ENCODE measurements at places on chromosomes 12 and 14. TPM values are rescaled to one million over a fixed set of nuclear protein-coding genes. Genes with fewer than 3 reads are reported as not detected.

Gene ARHGAP9
- 0.18 TPM for total RNA-seq

Gene DPPA3
- not detected for total RNA-seq

Gene SYNDIG1L
- not detected for total RNA-seq

Gene MORN3
- total RNA-seq = under 0.01 TPM

Gene KRT75
- total RNA-seq = not detected

Gene ARID4A
- total RNA-seq = 3.0 TPM

Gene MBIP
- 8.4 TPM for total RNA-seq

Gene ZDHHC22
- not detected for total RNA-seq

Gene CD163
- total RNA-seq = not detected

Gene MMP19
- total RNA-seq = 37.5 TPM

Gene RNASE3
- not detected for total RNA-seq

Gene CISTR
- total RNA-seq = not detected

Gene GDF3
- not detected for total RNA-seq

Gene EAPP
- total RNA-seq = 34.6 TPM

Gene PTPRO
- 0.35 TPM for total RNA-seq

Gene RFLNA
- 0.18 TPM for total RNA-seq

Gene AMIGO2
- 1.4 TPM for total RNA-seq

Gene LBHD2
- not detected for total RNA-seq

Gene DCAF4
- total RNA-seq = 9.2 TPM

Gene AHNAK2
- total RNA-seq = 26.1 TPM

Gene LALBA
- not detected for total RNA-seq

Gene LMO3
- 0.58 TPM for total RNA-seq

Gene RASSF8
- total RNA-seq = 11.8 TPM

Gene SLC10A1
- not detected for total RNA-seq

Gene SMOC1
- 0.89 TPM for total RNA-seq

Gene TOGARAM1
- total RNA-seq = 5.5 TPM

Gene FIGNL2
- total RNA-seq = not detected

Gene TSPAN8
- not detected for total RNA-seq

Gene TROAP
- total RNA-seq = 24.2 TPM
